ENCODE measurements at places on chromosomes 3 and 15.
A peak's percentile ranks its signal among the peaks of the same experiment; 100 is the strongest.

DNA sequence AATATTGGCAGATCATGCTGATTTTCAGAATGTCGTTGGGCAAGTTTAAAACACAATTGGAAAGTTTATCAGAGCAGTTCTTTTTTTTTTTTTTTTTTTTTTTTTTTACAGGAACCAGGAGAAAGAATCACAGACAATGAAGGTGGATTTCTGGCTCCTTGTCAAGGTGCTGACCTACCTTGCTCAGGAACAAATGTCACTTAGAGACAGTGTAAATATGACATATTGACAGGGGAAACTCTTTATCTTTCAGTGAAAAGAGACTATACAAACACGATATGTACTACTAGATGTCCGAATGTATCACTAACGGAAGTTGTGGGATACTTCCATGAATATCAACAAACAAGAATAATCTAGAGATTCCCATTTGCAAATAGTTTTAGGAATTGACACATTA, 237.3 kb downstream of the FMN1 start:
- no peak overlapping the region for H3K27ac ChIP-seq
- no peaks in the 10 kb centered on the region for H3K36me3 ChIP-seq
- H3K27me3 ChIP-seq = no peaks in the 10 kb centered on the region
- DNase-seq = no peak

GRCh38 chr15:67548862-67549651, 6.6 kb downstream of the MAP2K5 start:
- no peak overlapping the region for H3K27ac ChIP-seq
- H3K4me1 ChIP-seq = peaks cover 11% of the 10 kb centered on the region
- DNase-seq = no peak
- H3K4me3 ChIP-seq = no peak overlapping the region
- H3K36me3 ChIP-seq = peaks cover 4% of the 10 kb centered on the region
- H3K27me3 ChIP-seq = no peaks in the 10 kb centered on the region

GRCh38 chr15:61038910-61039309, 190.2 kb downstream of the RORA start:
- no peak for DNase-seq
- H3K36me3 ChIP-seq = no peaks in the 10 kb centered on the region
- H3K4me1 ChIP-seq = peaks cover 52% of the 10 kb centered on the region
- H3K27ac ChIP-seq = peak overlapping the region; percentile 11
- no peak overlapping the region for H3K4me3 ChIP-seq

GRCh38 chr3:27287052-27287451, 82.1 kb downstream of the NEK10 start:
- no peak overlapping the region for H3K27ac ChIP-seq
- no peaks in the 10 kb centered on the region for H3K27me3 ChIP-seq
- H3K4me1 ChIP-seq = no peaks in the 10 kb centered on the region
- H3K36me3 ChIP-seq = no peaks in the 10 kb centered on the region
- DNase-seq = no peak
- no peak overlapping the region for H3K4me3 ChIP-seq

- no peak for DNase-seq
- no peaks in the 10 kb centered on the region for H3K36me3 ChIP-seq
- H3K4me3 ChIP-seq = no peak overlapping the region
- H3K27me3 ChIP-seq = no peaks in the 10 kb centered on the region
- no peaks in the 10 kb centered on the region for H3K4me1 ChIP-seq
Measured at GRCh38 chr3:74121761-74122160, 492.7 kb downstream of the CNTN3 start.

Data from thoracic aorta (tissue), 2 donors.